ENCODE measurements at places on chromosomes 5 and 9.

DNA sequence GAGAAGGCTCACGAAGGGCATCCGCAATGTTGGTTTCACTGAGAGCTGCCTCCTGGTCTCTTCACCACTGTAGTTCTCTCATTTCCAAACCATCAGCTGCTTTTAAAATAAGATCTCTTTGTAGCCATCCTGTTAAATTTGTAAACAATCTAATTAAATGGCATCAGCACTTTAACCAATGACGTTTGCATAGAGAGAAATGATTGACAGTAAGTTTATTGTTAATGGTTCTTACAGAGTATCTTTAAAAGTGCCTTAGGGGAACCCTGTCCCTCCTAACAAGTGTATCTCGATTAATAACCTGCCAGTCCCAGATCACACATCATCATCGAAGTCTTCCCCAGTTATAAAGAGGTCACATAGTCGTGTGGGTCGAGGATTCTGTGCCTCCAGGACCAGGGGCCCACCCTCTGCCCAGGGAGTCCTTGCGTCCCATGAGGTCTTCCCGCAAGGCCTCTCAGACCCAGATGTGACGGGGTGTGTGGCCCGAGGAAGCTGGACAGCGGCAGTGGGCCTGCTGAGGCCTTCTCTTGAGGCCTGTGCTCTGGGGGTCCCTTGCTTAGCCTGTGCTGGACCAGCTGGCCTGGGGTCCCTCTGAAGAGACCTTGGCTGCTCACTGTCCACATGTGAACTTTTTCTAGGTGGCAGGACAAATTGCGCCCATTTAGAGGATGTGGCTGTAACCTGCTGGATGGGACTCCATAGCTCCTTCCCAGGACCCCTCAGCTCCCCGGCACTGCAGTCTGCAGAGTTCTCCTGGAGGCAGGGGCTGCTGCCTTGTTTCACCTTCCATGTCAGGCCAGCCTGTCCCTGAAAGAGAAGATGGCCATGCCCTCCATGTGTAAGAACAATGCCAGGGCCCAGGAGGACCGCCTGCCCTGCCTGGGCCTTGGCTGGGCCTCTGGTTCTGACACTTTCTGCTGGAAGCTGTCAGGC is 16.6 kb downstream of the SQSTM1 start:
- H3K36me3 ChIP-seq, result peaks cover 70% of the 10 kb centered on the region
- H3K27ac ChIP-seq, result peak overlapping the region; percentile 23
- no peaks in the 10 kb centered on the region for H3K27me3 ChIP-seq
- no peak for DNase-seq
- H3K4me3 ChIP-seq, result no peak overlapping the region

GRCh38 chr5:173670791-173671120 is 54.3 kb upstream of the BOD1 start:
- no peak overlapping the region for H3K4me3 ChIP-seq
- H3K27ac ChIP-seq, result peak overlapping the region; percentile 80
- peaks cover 43% of the 10 kb centered on the region for H3K4me1 ChIP-seq
- no peaks in the 10 kb centered on the region for H3K36me3 ChIP-seq

DNA sequence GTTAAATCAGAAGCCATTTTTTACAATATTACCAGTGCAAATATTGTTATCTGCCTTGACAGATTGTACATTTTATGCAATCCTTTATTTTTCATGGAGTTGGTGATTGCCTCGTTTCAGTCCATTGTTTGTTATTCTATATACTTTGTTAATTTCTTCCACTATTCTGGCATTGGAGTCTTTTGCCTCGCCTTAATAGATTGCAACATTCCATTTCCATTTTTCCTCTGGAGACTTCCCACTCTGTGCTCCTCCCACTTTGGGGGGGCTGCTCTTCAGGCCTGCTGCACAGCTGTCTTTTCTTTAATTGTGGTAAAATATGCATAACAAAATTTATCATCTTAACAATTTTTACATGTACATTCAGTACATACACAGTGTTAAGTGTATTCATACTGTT is 4.4 kb upstream of the DCAF10 start:
- no peaks in the 10 kb centered on the region for H3K36me3 ChIP-seq
- no peak overlapping the region for H3K4me3 ChIP-seq

- H3K4me3 ChIP-seq, result no peak overlapping the region
- no peaks in the 10 kb centered on the region for H3K36me3 ChIP-seq
- H3K27me3 ChIP-seq, result no peaks in the 10 kb centered on the region
These were observed 32.3 kb downstream of the ADAMTSL2 start for GRCh38 chr9:133566817-133567216.

GRCh38 chr9:97558701-97559101 is 57.2 kb downstream of the TMOD1 start:
- peaks cover 2% of the 10 kb centered on the region for H3K36me3 ChIP-seq
- no peak overlapping the region for H3K4me3 ChIP-seq
